ENCODE measurements at places on chromosomes 5 and 9. TPM values are rescaled to one million over a fixed set of nuclear protein-coding genes. Genes with fewer than 3 reads are reported as not detected.

The ADCY2 gene
- 7.1 TPM for total RNA-seq

DNA sequence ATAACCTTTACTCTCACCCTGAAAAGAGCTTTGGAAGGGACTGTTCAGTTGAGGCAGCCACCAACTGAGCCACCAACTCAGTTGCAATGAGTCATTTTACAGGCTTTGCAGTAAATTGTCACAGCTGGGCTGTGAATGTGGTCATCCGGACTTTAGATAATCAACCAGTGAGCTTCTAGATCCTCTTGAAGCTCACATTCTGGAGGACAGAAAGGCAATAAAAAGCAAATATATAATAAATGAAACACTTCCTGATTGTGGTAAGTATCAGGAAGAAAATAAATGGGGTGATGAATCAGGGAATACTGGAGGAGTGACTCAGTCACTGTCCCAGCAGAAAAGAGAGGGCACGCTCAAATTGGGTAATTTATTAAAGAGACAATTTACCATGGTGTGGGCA is 13.2 kb upstream of the C5orf58 start:
- DNase-seq, result no peak

GRCh38 chr5:118253225-118254061 is 734.9 kb downstream of the DTWD2 start:
- no peak for DNase-seq

GRCh38 chr5:151251001-151251551 is 1.9 kb upstream of the GM2A start:
- no peak for DNase-seq

GRCh38 chr5:1789834-1790471 is 9.7 kb downstream of the MRPL36 start:
- DNase-seq, result peak; percentile 34

DNA sequence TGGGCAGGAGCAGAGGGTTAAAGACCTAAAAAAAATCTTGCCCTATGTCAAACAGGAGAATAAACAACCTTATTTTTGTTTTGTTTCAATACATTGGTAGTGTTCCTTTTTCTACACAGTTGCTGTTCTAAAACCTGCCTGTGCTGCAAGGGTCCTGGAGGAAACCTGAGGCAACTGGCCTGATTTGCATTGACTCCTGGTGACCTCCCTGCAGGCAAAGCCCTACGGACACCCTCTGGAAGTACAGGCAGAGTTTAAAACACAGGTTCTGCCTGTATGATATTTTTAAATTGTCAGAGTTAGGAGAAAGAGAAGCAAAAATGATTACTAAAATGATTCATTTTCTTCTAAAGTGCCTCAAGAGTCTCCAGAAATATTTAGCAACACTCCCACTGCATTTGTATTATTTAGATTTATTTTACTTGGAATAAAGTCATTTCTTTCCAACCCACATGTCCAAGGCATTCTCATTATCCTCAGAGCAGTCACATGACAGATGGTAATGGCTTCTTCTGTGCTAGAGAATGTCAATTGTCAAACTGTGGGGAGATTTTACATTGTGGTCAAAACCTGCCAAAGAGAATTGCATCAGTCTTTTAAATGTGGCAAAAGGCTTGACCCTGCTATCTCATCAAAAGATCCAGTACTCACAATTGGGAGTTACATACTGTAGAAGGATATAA is 559.6 kb downstream of the CETN3 start:
- no peak for DNase-seq

The DDX4 gene
- total RNA-seq, result not detected

GRCh38 chr9:108207561-108208165 is 648.1 kb downstream of the ACTL7B start:
- no peak for DNase-seq

GRCh38 chr9:36249189-36249588 is 9.1 kb downstream of the GNE start:
- DNase-seq, result no peak

- no peak for DNase-seq
Measured at GRCh38 chr5:144156767-144157171, 13.7 kb downstream of the YIPF5 start.

DNA sequence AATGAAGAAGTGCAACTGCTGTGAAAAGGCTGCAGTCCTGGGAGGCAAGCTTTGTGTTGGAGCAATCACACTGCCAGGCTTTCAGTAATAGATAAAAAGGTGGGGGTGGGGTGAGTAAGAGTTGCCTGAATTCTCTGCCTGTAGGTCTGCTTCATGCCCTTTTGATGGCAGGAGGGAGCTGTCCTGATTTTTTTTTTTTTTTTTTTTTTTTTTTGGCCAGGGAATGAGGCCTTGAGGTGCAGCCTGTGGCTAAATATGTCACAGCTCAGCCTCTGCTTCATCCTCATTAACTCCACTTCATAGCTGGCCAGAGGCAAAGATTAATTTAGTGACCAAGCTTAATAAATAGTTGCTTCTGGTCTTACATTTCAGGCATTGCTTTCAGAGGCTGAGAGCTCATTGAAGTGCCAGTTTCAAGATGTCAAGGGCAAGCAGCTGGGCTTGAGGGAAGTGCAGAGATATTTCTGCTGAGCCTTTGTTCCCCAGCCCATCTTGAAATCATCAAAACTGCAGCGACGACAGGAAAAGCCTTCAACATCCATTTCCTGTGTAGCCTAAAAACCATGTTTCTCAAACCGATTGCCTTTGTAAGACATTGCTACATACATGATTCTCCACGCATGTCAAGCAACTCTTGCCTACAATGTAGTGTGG is 134.7 kb downstream of the MACIR start:
- DNase-seq, result no peak

The GOLGA1 gene
- total RNA-seq, result 15.0 TPM

- DNase-seq, result no peak
Measured at GRCh38 chr5:95746722-95747679, 15.9 kb downstream of the RHOBTB3 start.

The FIBCD1 gene
- not detected for total RNA-seq

DNA sequence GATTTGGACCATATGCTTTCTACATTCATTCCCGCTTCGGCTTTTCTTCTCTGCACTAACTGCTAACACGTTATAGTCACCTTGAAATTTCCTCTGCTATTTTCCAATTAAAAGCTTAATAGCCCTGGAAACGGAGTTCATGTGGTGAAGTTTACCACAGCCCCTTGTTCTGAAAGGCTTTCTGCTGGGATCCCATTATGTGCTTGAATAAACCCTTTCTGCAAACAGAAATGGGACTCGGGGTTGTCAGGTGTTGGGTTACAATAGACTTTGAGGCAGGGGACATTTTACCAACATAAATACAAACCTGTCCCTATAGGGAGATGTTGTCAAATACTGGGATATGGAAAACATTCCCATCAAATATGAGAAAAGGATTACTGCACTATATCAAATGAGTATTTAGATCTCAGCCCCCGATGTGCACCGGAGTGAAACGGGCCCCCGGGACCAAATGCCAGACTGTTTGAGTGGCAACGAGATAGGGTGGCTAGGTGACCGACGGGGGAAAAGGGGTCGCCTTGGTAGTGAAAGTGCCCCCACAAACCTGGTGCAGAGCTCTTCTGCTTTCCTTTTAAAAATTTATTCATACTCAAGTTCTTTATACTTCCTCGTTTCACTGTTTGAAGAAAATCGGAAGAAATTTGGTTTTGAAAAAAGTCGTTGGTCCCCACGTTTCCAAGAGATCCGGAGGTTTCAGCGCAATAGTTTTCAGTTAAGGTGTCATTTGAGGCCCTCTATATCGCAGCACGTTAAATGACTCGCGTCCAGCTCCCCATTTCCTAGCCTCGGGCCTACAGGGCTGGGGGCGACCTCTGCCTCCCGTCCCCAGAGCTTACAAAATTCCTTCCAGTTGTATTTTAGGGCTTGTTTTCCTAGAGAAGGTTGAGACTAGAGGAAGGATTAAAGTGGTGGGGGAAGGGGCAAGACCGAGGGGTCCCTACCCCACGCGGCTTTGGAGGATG is 2.1 kb upstream of the DMRT3 start:
- no peak for DNase-seq

DNA sequence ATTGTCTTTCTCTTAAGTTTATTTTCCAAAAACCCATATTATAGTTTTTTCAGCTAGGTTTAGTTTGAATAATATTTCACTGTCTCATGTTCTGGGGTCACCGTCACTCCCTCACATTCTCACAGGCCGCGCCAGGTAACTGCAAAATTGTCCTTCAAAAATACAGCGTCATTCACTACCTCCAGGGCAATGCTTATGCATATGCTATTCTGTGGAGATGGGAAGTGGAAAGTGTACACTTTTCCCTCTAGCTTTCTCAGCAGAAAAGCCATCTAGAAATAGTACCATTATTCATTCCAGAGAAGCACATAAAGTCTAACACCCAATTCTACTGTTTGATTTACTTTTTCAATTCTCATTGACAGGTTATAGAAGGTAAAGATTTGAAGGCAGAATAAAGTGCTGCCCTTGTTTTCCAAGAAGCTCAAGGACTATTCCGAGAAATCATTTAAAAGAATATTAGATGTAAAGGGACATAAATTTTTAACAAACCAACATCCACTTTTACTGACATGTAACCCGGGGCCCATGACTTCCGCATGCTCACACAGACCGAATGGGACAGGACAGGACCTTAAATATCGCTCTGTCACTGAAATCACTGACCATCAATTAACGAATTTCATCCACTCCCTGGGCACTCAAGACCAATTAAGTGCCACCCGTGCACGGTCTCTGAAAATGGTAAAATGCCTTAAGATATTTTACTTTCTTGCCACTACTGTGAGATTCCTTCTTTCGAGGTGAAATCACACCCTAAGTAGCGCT is 720 bp downstream of the NUDT12 start:
- DNase-seq, result peak; percentile 44

GRCh38 chr5:53712327-53712726 is 151.9 kb downstream of the NDUFS4 start:
- DNase-seq, result no peak

The DMRT3 gene
- total RNA-seq, result 0.26 TPM

Data from aorta (tissue), 5 donors.